Calu3 (cell line): ENCODE measurements at places on chromosomes 5 and 9.

DNA sequence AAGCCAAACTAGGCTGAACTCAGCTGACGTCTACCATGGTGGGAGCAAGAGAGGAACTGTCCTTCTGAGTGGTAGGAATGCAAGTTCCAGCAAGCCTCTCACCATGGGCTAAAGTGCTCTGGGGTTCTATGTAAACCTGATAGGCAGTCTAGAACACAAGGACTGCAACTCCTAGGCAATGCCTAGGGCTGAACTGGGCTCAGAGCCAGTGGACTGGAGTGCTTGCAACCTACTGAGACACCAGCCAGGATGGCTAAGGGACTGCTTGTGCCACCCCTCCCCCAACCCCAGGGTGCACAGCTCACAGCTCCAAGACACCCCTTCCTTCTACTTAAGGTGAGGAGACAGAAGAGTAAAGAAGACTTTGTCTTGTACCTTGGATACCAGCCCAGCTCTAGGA lies 12.1 kb upstream of the RCL1 start:
- no peak for DNase-seq

- no peak for DNase-seq
These were observed 829.2 kb upstream of the DMAC1 start for GRCh38 chr9:8628791-8629190.

DNA sequence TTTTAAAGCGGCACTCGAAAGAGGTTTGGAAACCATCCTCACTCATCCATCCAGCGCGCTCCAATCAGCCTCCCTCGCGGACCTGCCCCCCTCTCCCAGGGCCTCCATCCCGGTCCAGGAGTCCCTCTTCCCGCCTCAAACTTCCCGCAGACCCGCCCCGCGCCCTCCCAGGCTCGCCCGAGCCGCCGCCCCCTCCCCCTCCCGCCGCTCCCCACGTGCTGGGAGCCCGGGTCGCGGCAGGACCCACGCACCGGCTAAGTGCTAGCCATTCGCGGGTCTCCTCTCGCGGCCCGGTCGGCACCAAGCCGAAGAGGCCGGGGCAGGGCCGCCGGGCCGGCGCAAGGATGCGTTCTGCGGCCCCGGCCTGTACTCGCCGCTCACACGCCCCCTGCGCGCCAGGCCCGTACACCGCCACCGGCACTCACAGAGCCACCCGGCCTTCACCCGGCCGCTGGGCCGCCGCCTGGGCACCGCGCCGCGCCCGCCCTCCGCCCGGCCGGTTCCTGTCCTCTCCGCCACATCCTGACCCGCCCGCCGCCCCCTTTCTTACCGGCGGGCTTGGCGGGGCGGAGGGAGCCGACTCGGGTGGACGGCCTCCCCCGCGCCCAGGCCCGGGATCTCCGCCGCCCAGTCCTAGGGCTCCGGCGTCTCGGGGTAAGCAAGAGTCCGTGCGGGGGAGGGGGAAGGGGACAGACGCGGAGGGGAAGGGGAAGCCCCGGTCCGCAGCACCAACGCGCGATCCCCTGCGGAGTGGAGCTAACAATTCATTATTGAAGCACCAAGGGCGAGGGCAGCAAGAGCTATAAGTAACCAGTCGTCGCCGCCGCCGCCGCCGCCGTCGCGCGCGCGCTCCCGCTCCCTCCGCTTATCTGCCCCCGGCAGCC lies 576 bp downstream of the CHD1 start:
- peak; percentile 71 for DNase-seq

- DNase-seq, result peak; percentile 34
These were observed 6.9 kb upstream of the NUDT12 start for GRCh38 chr5:103569313-103570060.

- DNase-seq, result no peak
These were observed 91.8 kb upstream of the ACO1 start for GRCh38 chr9:32292611-32293010.

GRCh38 chr5:83222906-83223305 lies 145.6 kb downstream of the XRCC4 start:
- no peak for DNase-seq

DNA sequence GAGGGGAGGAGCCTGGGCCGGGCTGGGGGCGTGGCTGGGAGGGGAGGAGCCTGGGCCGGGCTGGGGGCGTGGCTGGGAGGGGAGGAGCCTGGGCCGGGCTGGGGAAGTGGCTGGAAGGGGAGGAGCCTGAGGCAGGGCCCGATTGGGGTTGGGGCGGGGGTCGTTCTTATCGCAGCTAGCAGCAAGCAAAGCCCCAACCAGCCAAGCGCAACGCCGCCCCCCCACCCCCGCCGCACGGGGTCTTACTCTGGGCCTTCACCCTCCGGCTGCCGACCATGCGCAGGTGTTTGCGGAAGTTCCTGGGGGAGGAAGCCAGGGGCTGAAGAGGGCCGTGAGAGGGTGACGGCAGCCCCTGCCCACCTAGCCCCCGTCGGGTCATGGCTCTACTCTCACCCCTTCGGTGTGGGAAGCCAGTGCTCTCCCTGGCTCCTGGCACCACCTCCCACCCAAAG lies 5.0 kb downstream of the NSMF start:
- DNase-seq, result no peak
